ENCODE measurements at places on chromosomes 2 and 18.

- peak; percentile 87 for DNase-seq
Observed at GRCh38 chr18:9117980-9118841, 15.7 kb downstream of the NDUFV2 start.

DNA sequence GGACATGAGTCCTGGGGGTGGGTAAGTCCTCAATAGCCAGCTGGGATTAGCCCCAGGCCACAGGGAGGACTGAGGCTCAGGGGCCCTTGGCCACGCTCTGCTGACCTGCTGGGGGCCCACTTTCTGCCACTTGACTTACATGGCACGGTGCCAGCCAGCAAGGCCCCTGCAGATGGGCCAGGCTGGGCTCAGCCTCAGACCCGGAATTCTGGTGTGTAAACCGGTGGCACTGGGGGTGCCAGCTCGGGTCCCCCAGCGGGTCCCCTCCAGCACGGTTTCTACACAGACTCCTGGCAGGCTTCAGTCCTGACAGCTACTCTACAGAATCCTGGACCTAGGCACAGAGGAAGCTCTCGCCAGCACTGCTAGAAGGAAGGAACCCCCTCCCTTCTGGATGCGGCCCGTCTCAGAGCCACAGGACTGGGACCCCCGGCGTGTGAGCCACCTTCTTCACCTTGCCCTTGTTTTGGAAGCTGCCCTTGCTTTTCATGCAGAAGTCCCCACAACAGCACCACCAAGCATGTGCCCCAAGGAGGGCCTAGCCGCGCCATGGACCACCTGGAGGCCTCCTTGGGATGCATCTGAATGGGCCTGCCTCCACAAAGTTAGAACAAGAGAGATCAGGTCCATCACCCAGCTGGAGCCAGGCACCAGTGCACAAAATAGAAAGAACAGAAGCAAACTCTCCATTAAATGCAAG, 8.0 kb downstream of the HDAC4 start:
- no peak for DNase-seq

GRCh38 chr2:227471412-227471811, 544 bp upstream of the AGFG1 start:
- no peak for DNase-seq

DNA sequence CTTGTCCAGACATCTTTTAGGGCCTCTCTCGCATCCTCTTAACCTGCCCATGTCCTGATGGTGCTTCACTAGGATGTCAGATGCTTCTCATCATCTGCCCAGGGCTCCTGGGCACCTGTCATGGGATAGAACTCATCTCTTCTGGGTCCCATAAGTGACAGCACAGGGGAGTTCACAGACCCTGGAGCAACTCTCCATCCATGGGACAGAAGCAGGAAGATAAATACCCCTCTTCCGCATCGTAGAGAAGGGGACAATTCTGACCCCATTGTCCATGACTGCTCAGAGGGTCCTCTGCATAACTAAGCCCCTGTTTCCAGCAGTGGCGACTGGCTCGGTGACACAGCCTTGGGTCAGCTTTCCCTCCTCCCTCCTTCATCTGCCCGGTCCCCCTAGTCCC, 82.3 kb downstream of the TWIST2 start:
- DNase-seq = no peak

- no peak for DNase-seq
Observed at GRCh38 chr2:7866825-7867224, 815.0 kb upstream of the ID2 start.

DNA sequence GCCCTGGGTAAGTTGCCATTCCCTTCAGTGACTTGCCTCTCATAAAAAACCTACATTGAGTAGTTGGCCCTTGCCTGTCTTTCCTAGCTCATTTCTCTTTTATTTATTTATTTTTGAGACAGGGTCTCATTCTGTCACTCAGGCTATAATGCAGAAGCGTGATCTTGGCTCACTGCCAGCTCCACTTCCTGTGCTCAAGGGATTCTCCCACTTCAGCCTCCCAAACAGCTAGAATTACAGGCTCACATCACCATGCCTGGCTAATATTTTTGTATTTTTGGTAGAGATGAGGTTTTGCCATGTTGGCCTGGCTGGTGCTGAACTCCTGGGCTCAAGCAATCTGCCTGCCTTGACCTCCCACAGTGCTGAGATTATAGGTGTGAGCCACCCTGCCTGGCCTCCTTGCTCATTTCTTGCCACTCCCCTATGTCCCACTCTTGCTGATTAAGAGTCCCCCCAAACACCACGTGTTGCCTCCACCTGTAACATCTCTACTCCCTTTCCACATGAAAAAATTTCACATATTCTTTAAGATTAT, 12.6 kb downstream of the EVA1A start:
- DNase-seq = no peak

DNA sequence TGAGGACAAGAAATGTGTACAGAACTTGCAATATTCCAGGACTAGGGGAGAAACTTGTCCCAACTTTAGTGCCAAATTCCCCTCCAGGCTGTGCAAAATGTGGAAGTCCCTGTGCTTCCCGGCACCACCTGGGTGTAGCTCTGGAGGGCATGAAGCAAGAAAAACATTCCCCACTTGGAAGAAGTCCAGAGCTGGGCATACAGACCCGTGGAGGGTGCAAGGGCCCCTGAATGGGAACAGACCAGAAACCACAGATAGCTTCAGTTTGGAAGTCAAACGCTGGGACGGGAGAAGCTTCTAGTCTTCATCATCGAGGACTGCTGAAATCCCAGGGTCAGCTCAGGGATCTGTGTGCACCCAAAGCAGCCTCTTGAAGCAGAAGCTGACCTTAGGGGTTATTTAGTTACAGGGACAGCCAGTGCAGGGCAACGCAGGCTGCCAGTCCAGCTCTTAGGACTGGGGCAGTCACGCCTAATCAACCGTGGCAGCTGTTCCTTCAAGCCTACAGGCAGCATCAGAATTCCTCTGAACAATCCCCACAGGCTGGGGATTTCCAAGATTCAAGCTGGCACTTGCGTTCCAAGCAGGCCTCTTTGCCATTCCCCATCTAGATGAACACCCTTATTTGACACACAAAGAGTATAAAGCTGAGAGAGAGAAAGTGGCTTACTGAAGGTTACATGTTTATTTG, 269.4 kb downstream of the LOXHD1 start:
- peak; percentile 95 for DNase-seq

DNA sequence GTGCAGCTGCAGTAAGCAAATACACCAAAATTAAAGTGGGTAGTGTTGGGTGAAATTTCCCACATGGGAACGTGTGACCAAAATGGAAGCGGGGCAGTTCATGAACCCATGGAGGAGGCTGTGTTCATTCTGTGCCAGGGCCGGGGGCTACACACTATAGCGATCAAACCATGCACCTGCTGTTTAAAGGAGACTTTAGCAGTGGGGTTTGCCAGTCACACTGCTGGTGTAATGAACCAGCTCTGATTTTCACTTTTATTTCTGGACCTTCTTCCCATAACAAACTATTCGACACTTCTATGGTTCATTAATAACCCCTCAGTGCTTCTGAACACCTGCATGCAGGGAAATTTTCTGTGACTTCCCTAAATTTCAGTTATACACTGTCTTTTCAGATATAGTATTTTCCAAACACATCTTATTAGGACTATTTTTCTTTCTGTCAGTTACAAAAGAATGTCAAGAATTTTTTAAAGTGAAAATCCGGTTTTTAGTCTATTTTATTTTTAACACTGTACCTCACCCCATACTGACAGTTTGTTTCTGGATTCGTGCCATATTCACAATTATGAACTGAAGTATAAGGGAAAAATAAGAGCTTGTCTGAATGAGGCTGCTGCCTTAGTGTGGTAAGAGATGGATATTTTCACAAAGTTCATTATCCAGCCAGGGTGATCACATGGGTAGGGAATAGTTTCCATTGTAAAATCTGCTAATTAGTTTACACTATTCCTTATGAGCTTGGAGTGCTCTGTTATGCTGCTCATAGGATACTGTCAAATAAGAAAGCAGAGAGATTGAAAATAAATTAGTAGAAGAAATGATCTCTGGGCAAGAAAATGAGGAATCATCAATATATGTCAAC, 111.3 kb upstream of the CAVIN2 start:
- no peak for DNase-seq

GRCh38 chr2:238879043-238879442, 31.2 kb downstream of the TWIST2 start:
- no peak for DNase-seq

- DNase-seq = no peak
Observed at GRCh38 chr18:79986726-79987125, 1.6 kb downstream of the TXNL4A start.

Measured in bronchial epithelial cell (primary cell).